ENCODE measurements at places on chromosomes 4 and X. TPM values are rescaled to one million over a fixed set of nuclear protein-coding genes. Genes with fewer than 3 reads are reported as not detected.

RTL9 gene
- 0.21 TPM for polyA plus RNA-seq

EDA2R gene
- polyA plus RNA-seq: 0.71 TPM

JAKMIP1 gene
- polyA plus RNA-seq: 0.14 TPM

CSN1S1 gene
- not detected for polyA plus RNA-seq

- DNase-seq: no peak
Measured at GRCh38 chr4:67447873-67448272, 97.4 kb downstream of the CENPC start.

DNA sequence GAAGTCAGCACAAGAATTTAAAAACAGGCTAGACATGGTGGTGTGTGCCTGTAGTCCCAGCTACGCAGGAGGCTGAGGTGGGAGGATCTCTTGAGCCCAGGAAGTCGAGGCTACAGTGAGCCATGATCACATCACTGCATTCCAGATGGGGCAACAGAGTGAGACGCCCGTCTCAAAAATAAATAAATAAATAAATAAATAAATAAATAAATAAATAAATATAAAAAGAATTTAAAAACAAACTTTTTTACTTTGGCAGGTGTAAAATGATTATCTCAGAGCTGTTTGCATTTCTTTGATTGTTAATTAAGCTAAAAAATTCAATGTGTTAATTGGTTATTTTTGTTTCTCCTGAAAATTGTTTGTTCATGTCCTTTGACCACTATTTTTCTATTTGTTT lies 97.5 kb upstream of the RPS6KA3 start:
- no peak for DNase-seq

DNA sequence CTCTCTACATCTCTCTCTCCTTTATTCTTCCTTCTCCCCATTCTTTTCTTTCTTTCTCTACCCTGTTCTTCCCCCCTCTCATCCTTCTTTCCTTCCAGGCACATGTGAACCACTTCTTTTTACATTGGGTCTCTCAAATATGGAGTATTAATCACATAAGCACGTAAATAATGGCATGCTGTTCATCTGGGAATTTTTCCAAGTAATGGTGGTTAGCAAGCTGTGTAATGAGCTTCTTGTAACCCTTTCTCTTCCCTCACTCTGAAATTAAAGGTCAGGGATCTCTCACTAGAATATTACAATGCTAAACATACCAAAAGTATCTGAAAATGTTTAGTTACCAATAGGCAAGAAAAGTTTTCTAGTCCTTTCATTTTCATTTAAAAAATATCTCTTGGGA lies 239.9 kb upstream of the TEX13A start:
- no peak for DNase-seq

DNA sequence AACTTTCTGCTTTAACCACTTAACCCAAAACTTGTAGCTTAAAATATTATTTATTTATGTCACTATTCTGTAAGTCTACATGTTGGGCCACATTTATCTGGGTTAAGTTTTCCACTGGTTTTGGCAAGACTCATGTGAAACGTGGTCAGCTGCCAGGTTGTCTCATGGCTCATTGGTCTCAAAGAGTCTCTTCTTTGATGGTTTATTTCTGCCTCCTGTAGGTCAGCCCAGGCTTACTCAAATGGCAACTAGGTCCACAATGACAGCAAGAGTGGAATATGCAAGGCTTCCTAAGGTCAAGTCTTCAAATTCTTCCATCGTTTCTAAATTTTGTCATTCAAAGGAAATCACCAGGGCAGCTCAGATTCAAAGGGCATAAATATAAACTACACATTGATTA lies 828.7 kb downstream of the PCDH7 start:
- no peak for DNase-seq

- DNase-seq: no peak
Measured at GRCh38 chr4:139511320-139511719, 44.7 kb downstream of the SETD7 start.

Measured in renal pelvis (tissue), 12 donors.